ENCODE measurements at places on chromosomes 4 and X.
A peak's percentile ranks its signal among the peaks of the same experiment; 100 is the strongest.

DNA sequence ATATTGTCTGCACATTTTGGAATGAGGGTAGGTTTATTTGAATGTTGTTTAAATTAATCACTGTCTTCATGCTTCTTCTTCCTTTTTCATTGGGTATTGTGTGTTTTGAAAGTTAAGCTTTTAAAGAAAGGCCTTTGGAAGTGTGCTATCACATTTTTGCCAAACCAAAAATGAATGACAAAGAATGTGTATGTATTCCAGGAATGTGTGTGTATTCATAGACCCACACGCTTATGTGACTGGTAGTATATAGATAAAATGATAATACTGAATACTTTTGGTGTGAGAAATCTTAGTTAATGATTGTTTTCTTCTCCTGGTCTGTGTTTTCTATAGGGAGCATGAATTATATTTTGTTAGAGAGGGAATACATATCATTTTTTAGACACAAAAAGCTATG is 404.4 kb downstream of the TLL1 start:
- no peak for ATAC-seq

- ATAC-seq: no peak
Observed at GRCh38 chr4:142347241-142347640, 498.9 kb downstream of the INPP4B start.

DNA sequence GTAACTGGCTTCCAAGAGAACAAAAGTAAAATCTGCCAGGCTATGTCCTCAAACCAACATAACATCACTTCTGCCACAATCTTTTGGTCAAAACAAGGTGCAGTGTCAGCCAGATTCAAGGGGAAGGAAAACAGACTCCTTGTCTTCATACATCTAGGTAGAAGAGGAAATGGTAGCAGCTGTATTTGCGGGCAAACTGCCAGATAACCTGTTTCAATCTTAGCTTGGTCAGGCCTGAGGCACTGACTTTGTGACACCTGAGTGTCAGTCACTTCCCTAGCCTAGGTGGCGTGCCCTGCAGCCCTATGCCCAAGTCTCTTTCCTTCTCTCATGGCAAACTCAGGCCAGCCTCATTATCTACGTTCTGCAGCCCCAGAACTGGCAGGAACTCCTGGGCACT is 146.2 kb upstream of the JADE1 start:
- ATAC-seq: peak; percentile 59

DNA sequence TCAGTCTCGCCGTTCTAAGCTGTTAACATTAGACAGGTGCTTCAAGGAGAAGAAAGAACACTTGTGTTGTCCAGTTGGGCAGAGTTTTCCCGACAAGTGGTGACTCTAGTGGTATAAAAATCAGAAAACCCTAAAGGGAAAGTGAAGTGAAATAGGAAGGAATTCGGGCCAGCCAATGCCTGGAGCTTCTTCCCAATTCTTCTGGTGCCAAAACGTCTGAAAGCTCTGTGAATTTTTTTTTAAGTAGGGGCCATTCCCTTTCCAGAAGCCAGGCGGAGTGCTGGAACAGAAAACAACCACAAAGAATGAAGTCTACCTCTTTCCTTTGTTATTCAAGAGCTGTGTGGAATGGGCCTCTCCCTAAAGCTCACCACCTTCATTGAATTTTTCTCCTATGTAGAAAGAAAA is 43.1 kb upstream of the PPARGC1A start:
- no peak for ATAC-seq

DNA sequence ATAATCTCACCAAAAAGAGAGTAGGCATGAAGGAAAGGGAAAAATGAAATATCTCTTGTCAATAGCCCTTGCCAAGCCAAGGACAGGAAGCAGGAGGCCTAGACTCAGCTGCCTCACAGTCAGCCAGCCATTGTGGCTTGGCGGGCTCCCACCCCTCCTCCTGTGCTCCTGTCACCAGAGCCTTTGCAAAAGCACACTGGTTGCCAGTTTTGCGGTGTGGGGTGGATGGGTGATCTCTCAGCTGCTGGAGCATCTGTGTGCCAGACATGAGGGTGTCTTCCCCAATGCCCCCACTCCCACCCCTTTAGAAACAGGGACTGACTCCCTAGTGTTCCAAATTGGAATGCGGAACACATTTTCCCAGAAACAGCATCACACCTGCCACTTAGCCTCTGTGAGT is 26.1 kb downstream of the ARHGEF6 start:
- ATAC-seq: no peak

DNA sequence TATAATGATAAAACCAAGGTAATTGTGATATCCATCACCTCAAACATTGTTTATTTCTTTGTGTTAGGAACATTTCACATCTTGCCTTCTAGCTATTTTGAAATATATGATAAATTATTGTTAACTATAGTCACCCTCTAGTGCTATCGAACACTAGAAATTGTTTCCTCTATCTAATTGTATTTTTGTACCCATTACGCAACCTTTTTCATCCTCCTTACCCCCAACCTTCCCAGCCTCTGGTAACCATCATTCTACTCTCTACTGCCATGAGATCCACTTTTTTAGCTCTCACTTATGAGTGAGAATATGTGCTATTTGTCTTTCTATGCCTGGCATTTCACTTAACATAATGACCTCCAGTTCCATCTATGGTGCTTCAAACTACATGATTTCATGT is 3.9 kb upstream of the UBA6 start:
- ATAC-seq: no peak

- ATAC-seq: no peak
Observed at GRCh38 chrX:70171624-70172023, 5.7 kb upstream of the DGAT2L6 start.

- no peak for ATAC-seq
Observed at GRCh38 chrX:28586981-28587551, at the start of gene IL1RAPL1. TSS of gene IL1RAPL1 (plus strand) at chrX:28587446.

- no peak for ATAC-seq
Observed at GRCh38 chr4:7766661-7767345, 172.9 kb downstream of the AFAP1 start.

GRCh38 chrX:130083107-130083490 is 27.2 kb downstream of the ELF4 start:
- ATAC-seq: no peak

- ATAC-seq: no peak
Observed at GRCh38 chr4:71634364-71634763, 149.5 kb downstream of the GC start.

- ATAC-seq: peak; percentile 34
Observed at GRCh38 chr4:99202536-99202935, 16.5 kb downstream of the ADH6 start.

GRCh38 chr4:33980361-33980760 is 2264.0 kb downstream of the ARAP2 start:
- ATAC-seq: no peak

DNA sequence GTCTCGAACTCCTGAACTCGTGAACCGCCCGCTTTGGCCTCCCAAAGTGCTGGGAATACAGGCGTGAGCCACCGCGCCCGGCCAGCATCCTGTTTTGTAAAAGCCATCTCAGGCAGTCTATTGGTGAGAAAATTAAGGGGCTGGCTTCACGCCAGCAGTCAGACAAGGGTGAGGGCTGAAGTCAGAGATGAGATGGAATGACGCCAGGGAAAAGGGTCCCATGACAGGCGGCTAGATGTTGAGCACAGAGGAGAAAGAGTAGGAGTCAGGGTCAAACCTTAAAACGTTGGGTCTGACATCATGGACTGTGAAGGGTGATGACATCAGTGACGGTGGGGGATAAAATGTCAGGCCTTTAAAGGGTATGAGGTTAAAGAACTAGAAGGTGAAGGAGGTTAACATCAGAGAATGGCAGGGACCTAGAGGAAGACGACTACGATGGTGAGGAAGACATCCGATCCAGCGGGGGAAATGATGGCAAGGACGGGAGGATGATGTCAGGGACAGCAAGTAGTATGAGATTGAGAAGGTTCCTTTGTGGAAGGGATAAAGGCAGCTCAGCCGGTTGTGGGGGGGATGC is 504 bp upstream of the RBM3 start:
- peak; percentile 1 for ATAC-seq

- ATAC-seq: no peak
Observed at GRCh38 chr4:148850257-148850995, 408.2 kb upstream of the NR3C2 start.

- no peak for ATAC-seq
Observed at GRCh38 chr4:7596918-7597606, 162.3 kb upstream of the PSAPL1 start.

- ATAC-seq: no peak
Observed at GRCh38 chr4:26590639-26591038, 6.8 kb downstream of the TBC1D19 start.

DNA sequence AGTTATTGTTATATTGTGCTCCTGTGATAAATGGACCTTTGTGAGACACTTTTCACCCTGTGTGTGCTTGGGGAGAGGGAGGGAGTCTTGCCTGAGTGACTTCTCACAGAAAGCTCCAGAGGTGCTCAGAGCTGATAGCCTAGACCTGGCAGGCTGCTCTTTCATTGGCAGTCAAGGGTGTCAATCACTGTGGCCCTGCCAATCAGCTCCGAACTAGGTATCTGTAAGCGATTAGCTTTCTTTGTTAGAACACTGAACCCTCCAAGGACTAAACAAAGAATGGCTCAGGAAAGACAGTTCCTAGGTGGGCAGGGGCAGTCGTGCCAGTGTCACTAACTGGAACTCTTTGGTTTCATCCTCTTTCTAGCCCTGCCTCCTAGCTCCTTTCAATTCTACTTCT is 2.7 kb upstream of the NALF2 start:
- ATAC-seq: no peak

DNA sequence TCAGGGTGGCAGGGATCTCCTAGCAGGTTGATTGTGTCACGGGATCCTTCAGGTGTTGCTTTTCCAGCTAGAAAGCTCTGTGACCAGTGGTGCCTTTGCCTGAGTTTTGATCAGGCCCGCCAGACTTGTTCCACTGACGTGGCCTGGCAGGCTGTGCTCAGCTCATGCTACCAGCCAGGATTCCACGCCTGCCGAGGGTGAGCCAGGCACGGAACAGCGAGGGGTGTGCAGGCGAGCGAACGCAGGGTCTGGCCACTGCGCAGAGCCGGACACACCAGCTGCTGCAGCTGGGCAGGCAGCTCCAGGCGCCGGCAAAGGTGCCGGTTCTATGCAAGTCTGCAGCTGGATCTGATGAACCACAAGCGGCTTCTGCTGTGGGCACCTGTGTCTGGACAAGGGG is 17.1 kb upstream of the SAT1 start:
- no peak for ATAC-seq

- ATAC-seq: no peak
Observed at GRCh38 chr4:182277377-182277776, 34.2 kb downstream of the TENM3 start.

DNA sequence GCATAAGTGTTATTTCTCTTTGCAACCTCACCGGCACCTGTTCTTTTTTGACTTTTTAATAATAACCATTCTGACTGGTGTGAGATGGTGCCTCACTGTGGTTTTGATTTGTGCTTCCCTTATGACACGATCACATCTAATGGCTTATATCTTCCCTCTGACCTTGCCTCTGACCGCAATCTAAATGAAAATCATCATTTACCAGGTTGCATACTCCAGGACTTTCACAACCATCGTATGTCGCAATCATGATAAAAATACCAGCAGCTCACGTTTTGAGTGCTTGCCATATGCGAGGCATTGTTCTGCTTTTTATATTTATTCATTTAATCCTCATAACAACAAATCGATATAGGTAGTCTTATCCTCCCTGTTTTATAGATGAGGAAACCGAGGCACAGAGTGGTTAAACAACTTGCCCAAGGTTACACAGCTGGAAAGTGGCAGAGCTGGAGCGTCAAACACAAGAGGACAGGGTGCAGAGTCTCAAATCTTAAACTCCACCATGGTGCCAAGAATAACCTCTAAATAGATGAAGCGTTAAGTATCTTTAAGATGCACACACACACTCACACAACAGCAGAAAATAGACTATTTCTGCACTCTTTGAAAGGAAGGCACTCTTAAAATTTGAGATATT is 102.2 kb downstream of the SEL1L3 start:
- ATAC-seq: no peak

DNA sequence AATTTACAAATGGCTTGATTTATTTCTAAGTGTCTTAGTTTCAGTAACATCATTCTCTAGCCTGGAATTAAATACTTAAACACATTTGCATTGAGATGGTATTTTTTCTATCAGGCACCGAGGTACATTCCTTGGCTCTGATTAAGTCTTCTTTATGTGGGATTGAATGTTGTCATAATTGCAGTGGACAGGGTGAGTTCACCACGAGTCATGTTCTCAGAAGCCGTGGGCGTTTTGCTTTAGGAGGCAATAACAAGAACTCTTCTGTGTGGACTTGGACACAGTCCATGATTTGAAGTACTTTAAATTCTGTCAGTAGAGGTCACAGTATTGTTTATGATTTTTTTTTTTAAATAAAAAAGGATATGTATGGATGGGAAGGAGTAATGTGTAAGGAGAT is 57.1 kb upstream of the EFHC2 start:
- ATAC-seq: no peak

- ATAC-seq: no peak
Observed at GRCh38 chrX:83892433-83892832, 31.5 kb downstream of the CYLC1 start.

GRCh38 chr4:42816880-42817400 is 75.6 kb upstream of the GRXCR1 start:
- peak; percentile 44 for ATAC-seq

DNA sequence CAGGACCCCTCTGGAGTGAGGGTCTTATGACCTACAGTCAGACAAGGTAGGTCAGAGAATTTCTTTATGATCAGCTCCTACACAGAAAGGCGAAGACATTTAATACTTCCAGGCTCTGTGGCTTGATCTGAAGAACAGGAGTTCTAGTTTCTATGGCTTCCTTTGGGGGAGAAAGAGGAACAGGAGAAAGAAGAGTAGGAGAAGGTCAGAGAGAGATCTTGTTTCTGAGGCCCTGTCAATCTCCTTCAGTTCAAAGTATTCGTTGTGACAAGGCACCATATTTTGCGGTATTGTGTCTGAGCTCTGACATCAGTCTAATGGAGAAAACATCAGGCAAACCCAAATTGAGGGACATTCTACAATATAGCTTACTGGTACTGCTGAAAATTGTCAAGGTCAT is 16.7 kb downstream of the TMSB4X start:
- ATAC-seq: no peak

- ATAC-seq: no peak
Observed at GRCh38 chr4:164381859-164382258, 372.1 kb upstream of the SMIM31 start.

DNA sequence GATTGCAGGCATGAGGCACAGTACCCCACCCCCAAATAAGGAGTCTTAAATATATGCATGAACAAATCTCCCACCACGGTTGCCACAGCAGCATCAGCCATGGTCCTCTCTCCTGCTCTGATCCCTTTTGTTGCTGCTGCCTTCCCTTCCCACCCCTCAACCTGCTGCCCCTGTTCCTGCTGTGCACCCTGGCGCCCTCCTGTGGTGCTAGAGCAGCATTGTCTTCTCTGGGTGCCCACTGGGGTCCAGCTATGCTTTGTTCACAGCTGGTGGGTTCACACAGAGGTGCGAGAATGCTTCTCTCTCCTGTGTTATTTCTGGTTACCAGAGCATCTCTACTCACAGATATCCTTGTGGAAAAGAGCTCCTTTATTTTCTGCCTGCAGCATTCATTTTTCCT is 116.2 kb downstream of the GATB start:
- ATAC-seq: no peak

- no peak for ATAC-seq
Observed at GRCh38 chr4:581181-581580, 5.1 kb upstream of the TMEM271 start.

Measured in stimulated activated memory B cell treated with anti-CD40 and anti-IgM and Interleukin-4, amounts not matched to agents 10 μg/mL and 1 μg/mL and 100 μg/mL, for 72 hours (primary cell).